ENCODE measurements at places on chromosomes 11 and 22.
A peak's percentile ranks its signal among the peaks of the same experiment; 100 is the strongest.

- no peak for DNase-seq
These were observed 120.5 kb downstream of the HIPK3 start for GRCh38 chr11:33377412-33378370.

DNA sequence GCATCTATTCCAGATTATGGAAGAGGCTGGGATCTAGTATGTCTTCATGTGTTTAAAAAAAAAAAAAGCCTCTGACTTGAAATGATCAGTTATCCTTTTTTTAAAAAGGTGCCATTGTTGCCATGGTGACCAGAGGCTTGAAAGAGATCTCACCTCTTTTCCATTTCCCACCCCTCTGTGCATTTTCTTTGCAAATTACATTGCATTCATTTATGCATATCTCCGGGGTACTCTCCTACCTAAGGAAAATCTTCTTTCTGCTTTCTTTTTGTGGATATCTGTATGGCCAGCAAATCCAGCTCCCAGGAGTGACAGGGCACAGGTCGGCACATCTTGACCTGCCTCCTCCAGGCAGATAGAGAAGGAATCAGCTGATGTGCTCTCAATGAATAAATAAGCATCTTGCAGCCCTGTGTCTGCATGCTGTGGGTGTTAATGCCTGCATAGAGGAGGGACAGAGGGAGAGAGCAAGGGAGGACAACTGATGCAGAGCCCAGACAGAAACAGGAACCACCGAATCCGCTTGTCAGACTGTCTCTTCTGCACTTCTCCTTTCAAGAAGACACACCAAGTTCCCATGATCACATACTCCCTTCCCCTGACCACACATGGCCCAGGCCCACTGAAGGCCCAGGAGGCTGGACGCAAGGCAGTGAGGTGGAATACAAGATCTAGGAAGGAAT lies 50.9 kb downstream of the CWC15 start:
- DNase-seq = no peak

DNA sequence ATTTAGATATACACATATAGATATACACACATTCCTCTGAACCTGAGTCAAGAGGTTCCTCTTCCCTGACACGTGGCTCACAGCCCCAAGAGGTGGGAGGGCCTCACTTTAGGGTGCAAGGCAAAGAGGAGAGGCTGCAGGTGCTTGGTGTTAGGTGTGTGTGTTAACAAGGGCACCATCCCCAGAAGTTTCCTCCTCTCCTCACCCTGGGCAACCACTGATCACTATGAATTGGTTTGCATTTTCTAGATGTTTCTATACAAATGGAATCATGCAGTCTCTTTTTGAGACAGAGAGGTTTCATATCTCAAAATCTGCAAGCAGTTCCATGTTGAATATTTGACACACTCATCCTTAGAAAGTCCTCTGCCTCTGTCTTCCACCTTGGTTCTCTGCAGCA lies 120.9 kb upstream of the NECTIN1 start:
- DNase-seq = no peak

- DNase-seq = no peak
These were observed 19.1 kb downstream of the MUC6 start for GRCh38 chr11:1017269-1018005.

DNA sequence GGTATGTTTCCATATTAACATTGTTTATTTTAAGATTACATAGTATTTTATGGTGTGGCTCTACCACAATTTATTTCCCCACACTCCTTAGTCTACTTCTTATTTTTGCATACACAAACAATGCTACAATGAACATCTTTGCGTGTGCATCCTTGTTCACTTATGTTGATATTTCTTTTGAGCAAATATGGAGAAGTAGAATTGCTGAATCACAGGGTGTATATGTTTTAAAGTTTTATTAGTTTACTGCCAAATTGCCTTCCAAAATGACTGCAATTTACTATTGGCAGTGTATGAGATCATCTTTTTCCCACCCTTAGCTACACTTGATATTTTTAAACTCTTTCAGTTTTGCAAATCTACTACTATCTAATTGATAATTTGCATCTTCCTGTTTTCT lies 38.7 kb upstream of the FAR1 start:
- no peak for DNase-seq

DNA sequence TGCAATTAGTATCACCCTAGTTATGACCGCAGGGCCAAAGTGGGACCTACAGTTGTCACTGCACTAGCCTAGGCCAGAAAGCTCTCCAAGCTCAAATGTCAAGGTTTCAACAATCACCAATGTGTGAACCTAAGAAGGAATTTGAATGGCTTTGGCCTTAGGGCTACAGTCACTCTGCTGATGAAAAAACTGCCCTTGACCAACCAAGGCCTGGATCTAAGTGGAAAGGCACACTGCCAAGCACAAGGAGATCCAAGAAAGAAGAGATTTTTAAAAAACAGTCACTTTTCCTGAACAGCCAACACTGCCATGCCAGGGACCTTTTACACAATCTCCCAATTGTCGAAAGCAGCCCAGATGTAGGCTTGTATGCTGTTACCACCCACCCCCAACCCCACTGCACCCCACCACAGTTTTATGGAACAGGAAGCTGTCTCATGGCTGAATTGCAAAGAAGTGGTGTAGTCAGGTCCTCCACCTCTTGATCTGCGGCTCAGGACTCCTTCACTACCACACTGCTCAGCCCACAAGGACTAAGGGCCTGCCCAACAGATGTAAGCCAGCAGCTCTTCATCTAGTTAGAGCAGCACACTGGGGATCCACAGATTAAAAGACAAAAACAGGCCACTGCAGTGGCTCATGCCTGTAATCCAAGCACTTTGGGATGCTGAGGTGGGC lies 32.9 kb downstream of the SMCO4 start:
- no peak for DNase-seq

GRCh38 chr11:77665240-77665965 lies 27.8 kb upstream of the CLNS1A start:
- DNase-seq = no peak

- DNase-seq = no peak
These were observed 30.7 kb downstream of the SERPINH1 start for GRCh38 chr11:75592715-75593114.

- DNase-seq = no peak
These were observed 13.7 kb downstream of the MEI1 start for GRCh38 chr22:41713004-41713403.

- no peak for DNase-seq
These were observed 85.8 kb downstream of the FANCF start for GRCh38 chr11:22539821-22540256.

DNA sequence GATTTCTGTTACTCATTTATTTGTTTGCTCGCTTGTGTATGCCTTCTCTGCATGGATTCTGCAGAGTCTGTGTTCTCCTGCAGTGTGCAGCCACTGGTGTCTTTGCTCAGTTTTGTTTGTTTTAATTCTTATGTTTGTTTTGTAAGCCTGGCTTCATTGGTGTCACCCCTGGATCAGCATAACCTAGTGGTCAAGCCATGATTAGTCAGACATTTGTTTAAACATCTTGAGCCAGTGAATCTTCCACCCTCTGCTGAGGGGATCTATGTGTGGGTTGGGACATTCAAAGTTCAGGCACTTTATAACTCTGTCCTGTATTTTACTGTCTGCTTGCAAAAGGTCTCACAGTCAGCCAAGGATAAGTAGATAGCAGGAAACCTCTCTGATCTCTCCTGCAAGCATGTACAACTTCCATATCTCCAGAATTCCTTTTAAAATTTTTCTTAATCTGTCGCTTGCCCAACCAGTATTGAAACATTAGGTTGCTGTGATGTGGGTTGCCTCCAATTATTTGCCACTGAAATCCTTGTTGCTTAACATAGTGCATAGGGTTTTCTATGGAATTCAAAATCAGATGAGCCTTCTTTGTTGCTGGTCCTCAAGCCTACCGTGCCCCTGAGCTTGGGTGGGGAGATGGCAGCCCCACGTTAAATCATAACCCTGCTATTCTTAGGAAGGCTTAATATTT lies 86.8 kb downstream of the KCNQ1OT1 start:
- no peak for DNase-seq

- no peak for DNase-seq
These were observed 60.5 kb downstream of the HIPK3 start for GRCh38 chr11:33317662-33318061.

GRCh38 chr22:37282385-37282677 lies at the start of gene CYTH4:
Gene CYTH4, plus strand, starts transcription at chr22:37282508. Its CDS starts 62 bp downstream, at chr22:37282570.
- DNase-seq = no peak

GRCh38 chr11:6925636-6926207 lies 504 bp upstream of the ZNF215 start:
- no peak for DNase-seq

- no peak for DNase-seq
These were observed 7.1 kb downstream of the MYEOV start for GRCh38 chr11:69301081-69301454.

GRCh38 chr11:37320921-37321320 lies 722.9 kb upstream of the RAG2 start:
- DNase-seq = no peak

GRCh38 chr11:77174559-77174958 lies 46.5 kb downstream of the MYO7A start:
- DNase-seq = no peak

DNA sequence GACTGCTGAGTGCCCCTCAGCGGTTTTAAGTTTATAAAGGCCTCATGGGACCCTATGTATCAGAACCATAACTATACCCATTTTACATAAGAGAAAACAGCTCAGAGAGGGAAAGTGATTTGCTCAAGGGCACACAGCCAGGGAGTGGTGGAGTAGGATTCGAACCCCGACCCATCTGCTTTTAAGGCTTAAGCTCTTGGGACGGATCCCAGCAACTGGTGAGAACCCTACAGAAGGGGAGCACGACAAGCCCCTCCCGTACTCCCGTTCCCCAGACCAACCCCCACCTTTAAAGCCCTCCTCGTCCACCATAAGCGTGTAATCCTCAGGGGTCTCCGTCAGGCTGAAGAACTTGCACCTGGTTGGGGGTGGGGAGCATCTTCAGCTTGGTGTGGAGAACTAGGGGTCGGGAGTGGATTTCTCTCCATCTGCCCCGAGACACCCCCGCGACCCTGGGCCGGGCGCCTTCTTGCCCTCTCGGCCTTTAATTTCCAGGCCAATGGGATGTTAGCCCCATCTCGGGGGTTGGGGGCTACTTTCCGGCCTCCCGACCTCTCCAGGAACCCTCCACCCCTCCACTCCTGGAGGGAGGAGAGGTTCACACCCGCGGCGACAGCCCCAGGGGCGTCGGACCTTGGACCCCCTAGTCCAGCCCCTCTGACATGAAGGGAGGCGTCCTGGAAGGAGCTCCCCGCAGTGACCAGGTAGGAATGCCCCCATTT lies 725 bp downstream of the CASTOR1 start:
- no peak for DNase-seq

- DNase-seq = no peak
These were observed 13.5 kb downstream of the TSKU start for GRCh38 chr11:76796511-76797198.

DNA sequence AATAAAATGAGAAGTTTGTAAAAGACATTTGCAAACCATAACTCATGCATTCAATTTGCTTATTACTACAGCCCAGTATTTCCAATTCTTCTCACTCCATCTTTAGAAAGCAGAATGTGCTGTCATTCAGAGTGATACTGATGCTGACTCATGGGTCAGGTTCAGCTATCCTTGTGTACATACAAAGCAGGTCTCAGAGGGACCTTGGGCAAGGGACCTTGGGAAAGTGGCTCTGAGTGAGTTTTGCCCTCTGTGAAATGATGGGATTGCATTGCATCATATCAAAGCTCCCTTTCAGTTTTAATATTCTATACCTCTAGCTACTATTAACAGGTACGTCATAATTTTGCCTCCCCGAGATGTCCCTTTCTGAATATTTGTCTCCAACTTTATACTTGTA lies 848.7 kb downstream of the OPCML start:
- no peak for DNase-seq

- no peak for DNase-seq
These were observed 267.8 kb downstream of the TBC1D22A start for GRCh38 chr22:47030143-47030661.

DNA sequence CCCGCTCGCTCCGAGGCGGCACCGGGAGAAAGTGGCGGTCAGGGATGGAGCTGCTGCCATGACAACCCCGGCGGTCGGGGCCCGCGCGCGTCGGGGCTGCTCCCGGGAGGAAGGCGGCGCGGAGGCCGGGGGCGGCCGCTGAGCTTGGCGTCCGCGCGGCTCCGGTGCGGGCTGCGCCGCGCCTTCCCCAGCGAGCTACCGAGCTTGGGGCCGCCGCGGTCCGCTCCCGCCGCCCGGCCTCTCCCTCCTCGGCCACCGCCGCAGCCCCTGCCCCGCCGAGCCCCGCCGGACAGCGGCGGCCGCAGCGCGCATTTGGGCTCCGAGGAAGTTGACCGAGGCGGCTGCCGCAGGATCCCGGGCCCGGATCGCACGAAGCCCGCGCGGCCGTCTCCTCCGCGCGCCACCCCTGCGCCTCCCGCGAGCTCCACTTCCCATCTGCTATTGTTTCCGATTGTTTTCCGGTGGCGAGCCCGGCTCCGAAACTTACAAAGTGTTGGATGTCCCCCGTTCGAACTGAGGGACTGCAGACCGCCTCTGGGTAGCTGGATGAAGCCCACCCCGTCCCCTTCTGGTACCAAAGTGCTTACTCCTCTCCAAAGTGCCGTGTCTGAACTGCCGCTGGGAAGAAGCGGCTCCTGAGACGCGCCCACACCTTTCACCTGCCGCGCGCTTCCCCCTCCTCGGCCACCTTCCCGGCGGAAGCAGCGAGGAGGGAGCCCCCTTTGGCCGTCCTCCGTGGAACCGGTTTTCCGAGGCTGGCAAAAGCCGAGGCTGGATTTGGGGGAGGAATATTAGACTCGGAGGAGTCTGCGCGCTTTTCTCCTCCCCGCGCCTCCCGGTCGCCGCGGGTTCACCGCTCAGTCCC lies 540.3 kb downstream of the NTM start:
- DNase-seq = peak; percentile 34

DNA sequence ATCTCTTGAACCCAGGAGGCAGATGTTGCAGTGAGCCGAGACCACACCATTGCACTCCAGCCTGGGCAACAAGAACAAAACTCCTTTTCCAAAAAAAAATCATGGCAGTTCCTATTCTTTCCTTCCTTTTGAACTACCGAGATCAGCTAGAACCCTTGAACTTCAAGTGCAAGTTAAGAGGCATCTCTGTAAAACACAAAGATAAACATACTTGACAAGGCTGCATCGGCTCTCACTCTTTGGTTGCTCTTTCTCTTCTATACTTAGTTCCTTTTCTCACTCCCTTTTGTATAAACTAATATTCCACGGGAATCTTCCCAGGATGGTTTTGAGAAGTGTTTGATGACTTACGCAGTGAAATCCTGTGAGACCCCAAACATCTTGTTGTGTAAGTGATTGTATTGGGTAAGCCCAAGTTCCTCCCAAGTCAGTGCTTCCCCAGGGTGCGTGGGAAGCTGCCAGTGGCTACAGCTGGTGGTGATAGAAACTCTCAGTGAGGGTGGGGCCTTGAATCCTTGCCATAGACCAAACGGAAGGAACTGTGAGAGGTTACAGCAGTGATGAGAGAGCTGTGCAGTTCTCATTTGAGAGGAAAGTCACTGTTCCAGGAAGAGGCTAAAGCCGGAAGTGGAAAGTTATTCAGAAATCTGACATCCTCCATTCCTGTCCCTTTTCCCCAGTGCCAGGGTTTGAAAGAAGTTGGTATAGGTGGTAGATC lies 24.1 kb upstream of the CDC42EP2 start:
- DNase-seq = peak; percentile 72
